ENCODE measurements at places on chromosomes 4 and X.

- no peak for DNase-seq
These were observed 140.8 kb upstream of the GATB start for GRCh38 chr4:151901631-151902030.

- no peak for DNase-seq
These were observed 15.2 kb downstream of the C4orf46 start for GRCh38 chr4:158656439-158656838.

- no peak for DNase-seq
These were observed 470.0 kb upstream of the INTU start for GRCh38 chr4:127162741-127163140.

- DNase-seq, result no peak
These were observed 29.0 kb upstream of the INPP4B start for GRCh38 chr4:142875117-142875516.

- DNase-seq, result no peak
These were observed 53.7 kb downstream of the ATP10D start for GRCh38 chr4:47538825-47539154.

- DNase-seq, result no peak
These were observed 3.8 kb downstream of the NKX6-1 start for GRCh38 chr4:84495118-84495793.

GRCh38 chr4:168037676-168038075, 54.7 kb upstream of the ANXA10 start:
- DNase-seq, result no peak

- DNase-seq, result no peak
These were observed 15.8 kb upstream of the GRSF1 start for GRCh38 chr4:70855464-70855863.

DNA sequence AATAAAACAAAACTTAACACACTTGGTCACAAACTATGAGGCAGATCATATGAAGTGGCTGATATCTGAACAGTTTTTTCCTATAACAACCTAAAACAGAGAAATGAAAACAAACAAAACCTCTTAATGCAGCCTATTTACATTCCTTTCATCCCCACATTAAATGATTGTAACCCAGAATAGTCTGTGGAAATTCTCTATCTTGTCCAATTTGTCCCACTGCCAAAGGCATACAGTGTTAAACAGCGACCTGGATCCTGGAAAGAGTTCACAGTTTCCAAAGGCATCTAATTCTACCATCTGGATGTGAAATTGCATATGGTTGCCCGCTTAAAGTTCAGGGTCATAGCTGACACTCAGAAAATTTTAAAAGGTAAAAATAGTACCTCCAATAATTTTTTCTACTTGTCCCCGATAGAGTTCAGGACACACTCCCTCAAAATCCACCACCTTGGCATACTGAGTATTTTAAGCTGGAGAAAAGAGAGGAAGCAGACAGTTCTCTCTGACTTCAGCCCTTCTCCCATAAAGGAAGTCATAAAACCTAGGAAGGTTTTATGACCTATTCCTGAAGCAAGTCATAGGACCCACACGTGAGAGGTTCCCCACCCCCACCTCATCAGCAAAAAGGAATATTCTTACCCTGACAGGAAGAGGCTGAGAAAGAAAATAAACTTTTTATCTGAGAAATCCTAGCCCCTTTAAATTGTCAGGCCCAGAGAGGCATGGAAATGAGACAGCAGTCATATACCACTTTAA, 270.2 kb downstream of the PAPSS1 start:
- DNase-seq, result no peak

DNA sequence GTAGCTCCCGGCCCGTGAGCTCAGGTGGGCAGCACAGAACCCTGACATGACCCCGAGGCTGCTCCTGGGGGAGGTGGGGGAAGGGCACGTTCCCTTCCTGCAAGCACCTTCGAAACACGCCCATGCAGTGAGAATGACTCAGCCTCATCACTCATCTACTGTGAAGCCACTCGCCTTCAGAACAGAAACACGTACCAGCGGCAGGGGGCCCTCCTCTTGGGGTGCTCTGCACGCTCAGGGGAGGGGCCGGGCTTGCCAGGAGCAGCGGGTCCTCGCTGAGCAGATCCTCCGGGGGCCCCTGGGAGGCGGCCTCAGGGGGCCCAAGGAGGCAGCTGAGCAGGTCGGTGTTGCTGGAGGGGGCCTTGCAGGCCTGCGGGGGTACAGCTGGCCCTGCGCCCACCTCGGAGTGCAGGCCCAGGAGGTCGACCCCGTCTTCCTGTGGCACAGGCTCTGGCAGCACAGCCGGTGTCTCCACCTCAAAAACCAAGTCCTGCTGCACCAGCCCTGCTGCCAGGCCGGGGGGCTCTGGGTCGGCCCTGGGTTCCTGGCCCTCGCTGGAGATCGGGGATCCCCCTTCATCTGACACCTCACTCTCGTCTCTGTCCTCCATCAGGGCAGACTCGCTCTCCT, 40.9 kb upstream of the CPLX1 start:
- no peak for DNase-seq

GRCh38 chrX:150805736-150806135, 92.7 kb downstream of the CD99L2 start:
- no peak for DNase-seq

DNA sequence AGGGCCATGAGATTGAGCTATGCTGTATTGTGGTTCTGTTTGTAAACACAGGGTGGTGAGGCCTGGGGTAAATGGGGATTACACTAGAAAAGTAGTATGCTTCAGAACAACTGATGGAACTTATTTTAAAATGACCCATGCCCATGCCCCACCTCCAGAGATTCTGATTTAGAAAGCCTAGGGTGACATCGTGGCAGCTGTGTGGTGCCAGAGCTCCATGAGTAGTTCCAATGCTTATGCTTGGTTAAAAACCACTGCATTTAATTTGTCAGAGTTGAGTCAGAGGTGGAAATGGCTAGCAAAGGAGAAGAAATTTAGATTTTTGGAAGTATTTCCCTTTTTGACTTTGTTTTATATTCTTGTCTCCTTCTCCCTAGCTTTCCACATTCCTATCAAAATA, 63.4 kb upstream of the PDE5A start:
- DNase-seq, result no peak

DNA sequence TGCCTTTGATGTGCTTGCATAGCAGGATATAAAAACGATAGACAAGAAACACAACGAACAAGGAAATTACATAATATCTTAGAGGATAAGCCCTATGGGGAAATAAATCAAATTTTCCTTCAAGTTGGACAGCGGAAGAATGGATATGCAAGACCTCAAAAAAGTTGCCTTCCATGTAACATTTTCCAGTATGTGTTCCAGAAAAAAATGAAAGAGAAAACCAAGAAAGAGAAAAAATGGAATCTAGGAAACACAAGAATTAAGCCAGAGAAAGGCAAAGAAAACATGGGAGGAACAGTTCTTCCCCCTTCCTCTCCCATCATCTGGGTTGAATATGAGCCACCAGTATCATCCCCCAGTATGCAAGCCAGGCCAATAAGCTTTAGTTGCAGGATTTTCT, 34.6 kb upstream of the MID1 start:
- DNase-seq, result no peak

DNA sequence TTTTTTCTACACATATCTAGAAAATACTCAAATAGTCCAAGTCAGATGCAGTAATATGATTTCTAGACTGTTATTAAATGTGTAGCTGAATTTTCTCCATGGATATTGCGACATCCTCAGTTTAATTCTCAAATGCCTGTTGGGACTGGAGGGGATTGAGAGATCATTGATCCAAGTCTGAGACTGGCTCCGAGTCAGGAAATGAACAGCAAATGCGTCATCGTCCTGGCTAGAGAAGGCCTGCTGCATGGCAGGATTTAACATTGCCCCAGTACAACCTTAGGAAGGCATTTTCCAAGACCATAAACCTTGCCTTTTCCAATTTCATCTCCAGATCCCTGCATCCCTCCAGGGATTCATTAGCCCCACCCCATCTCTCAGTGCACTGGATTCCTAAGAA, 56.6 kb upstream of the SLC6A14 start:
- no peak for DNase-seq

- no peak for DNase-seq
These were observed 2.0 kb downstream of the RAPGEF2 start for GRCh38 chr4:159104694-159105414.

DNA sequence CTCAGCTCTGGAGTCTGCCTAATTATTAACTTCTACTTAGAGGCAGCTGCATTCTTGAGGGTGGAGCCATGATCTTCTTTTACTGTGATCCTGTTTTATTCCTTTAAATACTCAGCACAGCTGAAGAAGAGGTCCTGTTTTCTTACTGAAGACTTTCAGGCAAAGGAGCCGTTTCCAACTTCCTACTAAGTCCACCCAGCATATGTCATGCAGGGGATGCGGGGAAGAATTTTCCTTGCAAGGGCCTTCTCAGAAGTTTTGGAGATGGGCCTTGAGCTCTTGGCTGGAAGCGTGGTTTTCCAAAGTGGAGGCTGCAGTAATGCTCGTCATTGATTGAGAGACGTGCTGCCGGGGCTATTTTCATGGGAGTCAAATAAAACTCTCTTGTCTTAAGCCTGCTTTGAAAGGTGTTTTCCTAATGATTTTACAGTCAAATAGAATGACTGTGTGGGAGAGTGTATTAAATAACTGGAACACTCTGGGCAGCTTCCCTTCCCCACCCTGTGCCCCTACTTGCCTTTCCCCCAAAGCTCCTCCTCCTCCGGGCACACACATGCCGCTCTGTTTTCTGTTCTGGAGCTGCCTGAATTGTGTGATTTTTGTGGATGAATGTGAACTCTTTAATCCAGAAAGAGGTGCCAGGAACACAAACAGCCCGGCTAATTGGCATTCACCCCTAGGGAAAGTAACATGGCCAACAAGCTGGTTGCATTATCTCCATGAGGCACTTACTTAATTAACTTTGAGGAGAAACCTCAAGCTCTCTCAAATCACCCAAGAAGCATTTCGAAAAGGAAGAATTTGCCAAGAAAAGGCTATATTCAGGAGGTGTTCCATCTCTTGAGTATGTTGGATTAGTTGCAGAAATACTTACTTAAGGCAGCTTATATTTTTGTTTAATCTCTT, 28.1 kb downstream of the FGF2 start:
- DNase-seq, result no peak

- DNase-seq, result peak; percentile 51
These were observed 580 bp upstream of the MMGT1 start for GRCh38 chrX:135974279-135974856.

- DNase-seq, result no peak
These were observed 44.9 kb downstream of the RTL3 start for GRCh38 chrX:78614264-78614663.

DNA sequence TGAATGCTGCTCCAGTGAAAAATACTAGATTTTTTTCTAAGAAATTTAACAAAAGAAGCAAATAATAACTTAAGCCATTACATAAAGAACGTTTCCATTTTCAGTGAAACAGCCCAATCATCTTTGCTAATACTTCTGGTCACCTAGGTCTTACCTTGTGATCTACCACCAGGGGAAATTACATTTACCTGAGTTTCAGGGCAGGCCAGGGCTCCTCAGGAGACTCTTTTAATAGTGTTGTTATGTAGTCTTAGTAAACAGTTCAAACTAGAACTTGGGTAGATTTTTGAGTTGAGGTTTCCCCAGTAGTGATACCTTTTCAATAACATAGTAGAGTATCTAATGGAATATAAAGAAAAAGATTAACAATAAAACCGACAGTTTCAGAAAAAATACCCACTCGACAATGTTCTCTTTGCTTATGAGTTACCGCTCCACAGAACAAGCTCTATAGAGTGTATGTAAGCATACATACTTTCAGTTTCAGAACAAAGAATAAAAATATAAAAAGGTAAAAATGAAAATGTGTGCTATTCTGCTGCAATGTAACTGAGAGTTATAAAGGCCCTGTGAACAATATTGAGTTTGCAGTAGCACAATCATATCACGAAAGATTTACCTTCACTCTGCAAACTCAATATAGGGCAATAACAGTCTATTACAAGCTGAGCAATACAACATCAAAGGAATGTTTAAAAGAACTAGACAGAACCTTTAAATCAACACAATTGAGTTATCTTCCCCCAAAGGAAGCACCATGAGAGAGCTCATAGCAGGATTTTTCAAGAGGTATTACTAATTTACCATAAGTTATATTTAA, 165.8 kb downstream of the ATOH1 start:
- no peak for DNase-seq

DNA sequence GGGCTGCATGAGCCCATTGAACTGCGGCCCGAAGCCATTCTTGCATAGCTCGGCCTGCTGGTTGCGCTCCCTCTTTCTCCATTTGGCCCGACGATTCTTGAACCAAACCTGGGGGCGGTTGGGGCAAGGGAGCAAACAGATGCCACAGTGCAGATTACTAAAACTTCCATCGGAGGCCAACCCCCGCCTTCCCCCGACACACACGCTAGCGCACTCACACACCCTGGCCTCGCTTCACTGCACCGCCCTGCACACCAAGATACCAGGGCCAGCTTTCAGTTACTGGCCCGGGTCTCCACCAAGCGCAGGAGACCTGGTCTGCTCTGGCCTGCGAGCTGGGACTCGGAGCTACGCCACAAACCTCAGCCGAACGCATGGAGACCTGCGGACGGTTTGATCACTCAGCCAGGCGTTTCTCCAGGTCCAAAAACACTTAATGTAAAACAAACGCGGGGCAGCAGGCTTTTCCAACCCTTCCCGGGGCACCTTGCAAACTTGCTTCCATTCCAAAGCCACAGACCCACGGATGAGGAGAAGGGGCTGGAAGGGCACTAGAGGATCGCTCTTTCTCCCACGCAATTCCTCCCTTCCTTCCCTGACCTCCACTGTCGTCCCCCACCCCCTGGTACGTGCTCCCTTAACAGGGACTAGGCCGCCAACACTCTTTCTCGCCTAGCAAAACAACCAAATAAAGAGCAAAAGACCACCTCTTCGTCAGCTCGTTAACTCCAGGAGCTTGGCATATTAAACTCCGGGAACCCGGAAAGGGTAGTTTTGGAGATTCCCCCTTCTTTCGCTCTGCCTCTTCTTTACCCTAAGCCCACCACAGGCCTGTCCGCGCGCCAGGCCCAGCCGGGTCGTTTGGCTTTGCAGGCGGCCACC, 4.1 kb downstream of the PITX2 start:
- DNase-seq, result no peak

GRCh38 chrX:133365871-133366611, 49.2 kb downstream of the GPC4 start:
- DNase-seq, result no peak

- DNase-seq, result no peak
These were observed 664.8 kb downstream of the GRID2 start for GRCh38 chr4:92968556-92968955.

DNA sequence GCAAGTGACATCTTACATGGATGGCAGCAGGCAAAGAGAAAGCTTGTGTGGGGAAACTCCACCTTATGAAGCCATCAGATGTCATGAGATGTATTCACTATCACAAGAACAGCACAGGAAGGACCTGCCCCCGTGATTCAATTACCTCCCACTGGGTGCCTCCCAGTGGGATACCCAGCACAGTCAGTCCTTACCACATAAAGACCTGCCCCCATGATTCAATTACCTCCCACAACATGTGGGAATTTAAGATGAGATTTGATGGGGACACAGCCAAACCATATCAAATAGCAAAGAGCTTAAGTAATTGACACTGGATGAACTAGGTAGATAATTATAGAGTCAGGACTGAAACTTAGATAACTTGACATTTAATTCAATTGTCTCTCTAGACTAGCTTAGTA, 85.6 kb downstream of the SLIT2 start:
- DNase-seq, result no peak

DNA sequence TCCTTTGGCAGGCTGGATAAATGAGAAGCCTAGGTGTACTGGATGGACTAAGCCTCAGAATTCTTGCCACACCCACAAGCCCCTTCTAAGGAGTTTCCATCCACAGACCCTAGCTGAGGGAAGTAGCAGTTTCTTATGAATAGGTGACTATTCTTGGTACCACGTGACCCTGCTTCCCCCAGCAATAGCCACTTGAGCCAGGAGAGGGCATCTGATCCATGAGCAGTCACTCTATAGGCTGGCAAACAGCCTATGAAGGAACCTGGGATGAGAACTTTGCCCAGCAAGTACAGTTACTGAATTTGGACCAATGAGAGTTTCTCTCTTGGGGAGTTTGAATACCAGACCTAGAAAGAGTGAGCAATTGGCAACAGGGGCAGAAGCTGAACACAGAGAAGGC, 84.0 kb downstream of the RTL9 start:
- no peak for DNase-seq

Data from stimulated activated CD4-positive, alpha-beta T cell treated with anti-CD3 and anti-CD28 coated beads, TNF-alpha, amount 100 ng/mL, for 4 hours (primary cell).